ENCODE measurements at places on chromosomes 13 and 19.

DNA sequence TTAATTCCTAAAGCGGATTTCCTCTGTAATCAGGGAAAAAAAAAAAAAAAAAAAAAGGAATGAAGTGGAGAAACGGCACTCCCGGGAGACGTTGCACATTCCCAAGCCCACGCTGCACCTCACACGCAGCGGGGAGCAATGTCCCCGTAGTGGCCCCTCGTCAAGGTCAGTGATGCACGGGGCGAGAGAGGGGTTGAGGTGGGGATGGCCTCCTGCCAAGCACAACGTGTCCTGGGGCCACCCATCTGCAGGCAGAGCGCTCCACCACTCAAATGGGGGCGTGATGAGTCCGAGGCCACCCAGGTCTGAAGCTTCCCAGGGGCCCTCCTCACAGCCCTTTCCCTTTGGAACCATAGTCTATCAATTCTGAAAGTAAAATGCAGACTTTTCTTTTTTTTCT is 15.1 kb downstream of the PLK5 start:
- DNase-seq, result no peak

DNA sequence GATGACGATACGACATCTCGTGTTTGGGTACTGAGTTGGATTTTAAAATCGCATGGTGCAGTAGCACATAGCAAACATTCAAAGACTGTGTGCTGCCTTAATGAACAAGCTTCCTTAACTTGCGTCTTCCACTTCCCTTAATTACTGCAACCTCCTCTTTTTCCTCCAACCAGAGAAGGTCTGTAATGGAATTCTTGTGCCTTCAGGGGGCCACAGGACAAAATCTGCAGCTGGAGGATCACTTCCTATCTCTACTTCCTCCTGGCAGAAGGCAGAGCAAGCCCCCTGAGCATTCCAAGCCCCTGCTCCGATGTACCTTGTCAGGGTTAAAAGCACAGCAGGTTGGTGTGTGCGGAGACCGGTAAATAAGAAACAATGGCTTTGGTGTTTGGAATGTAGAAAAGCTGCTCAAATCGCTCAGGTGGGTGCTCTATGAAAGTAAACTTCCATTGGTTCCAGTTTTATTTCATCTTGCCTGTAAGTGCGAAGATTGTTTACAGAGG is 151.3 kb upstream of the UQCRFS1 start:
- no peak for DNase-seq

DNA sequence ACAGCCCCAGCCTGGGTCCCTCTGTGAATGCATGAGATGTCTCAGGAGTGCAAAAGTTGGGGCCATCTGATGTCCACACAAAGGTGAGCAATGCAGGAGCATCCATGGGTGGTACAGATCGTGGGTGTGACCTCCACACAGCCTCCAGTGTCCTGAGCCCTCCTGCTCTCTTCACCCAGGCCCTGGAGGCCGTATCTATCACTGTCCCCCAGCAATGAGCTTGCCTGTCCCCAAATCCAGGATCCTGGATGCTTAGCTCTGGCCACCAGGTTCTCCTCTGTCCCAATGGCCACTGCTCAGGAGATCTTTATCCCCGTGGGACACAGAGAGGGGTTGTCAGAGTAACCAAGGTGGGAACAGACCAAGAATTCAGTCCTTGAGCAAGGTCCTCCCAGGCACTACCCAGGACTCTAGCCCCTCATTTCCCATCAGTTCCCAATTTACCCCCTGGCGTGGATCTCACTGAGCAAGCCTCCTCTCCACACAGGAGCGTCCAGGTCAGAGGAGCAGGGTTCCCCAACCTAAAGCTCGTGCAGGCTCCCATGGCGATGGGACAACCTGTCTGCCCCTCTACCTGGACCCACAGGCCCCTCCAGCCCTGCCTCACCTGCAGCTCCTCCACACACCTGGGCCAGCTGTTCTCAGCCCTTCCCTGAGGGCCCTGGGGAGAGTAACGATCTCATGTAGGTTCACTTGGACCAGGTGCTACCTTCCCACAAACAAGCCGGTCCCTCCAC is 11.3 kb downstream of the CEACAM21 start:
- no peak for DNase-seq

- DNase-seq, result no peak
Observed at GRCh38 chr19:38649305-38650171, 2.1 kb downstream of the ACTN4 start.

DNA sequence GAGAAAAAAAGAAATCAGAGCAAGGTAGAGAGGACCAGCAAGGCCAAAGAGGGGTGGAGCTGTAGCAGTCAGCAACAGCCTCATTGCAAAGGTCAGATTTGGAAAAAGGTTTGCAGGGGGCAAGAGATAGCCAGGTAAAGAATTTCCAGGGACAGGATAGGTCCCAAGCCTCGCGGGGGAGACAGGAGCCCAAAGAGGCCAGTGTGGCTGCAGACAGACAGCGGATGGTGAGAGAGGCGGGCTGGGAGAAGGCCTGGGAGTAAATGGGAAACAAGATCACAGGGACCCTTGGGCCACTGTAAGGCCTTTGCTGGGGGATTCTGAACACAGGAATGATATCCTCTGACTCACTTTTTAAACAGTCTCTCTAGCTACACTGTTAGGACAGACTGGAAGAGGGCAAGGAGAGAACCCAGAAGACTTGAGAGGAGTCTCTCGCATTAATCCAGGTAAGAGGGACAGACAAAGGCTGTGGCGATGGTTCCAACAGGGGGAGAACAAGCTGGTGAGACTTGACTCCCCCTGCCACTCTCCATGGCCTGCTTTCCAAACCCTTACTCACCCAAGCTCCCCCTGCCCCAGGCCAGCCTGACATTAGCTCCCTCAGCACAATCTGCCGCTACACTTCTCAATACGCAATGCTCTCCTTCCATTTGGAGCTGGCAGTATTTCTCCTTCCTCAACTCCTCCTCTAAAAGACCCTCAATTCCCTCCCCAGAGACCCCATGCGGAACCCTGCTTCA is 31.8 kb downstream of the DOCK9 start:
- DNase-seq, result no peak

DNA sequence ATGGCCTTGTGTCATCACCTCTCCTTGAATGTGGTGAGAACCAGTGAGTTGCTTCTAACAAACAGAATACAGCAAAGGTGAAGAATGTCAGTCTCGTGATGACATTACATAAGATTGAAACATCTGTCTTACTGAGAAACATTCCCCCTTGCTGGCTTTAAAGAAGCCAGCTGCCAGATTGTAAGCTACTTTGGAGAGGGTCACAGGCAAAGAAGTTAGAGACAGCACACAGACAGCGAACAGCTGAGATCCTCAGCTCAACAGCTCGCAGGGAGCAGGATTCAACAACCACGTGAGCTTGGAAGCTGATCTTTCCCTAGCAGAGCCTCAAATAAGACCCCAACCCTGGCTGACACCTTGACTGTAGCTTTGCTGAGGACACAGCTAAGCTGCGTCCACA is 367.9 kb downstream of the LIG4 start:
- no peak for DNase-seq

DNA sequence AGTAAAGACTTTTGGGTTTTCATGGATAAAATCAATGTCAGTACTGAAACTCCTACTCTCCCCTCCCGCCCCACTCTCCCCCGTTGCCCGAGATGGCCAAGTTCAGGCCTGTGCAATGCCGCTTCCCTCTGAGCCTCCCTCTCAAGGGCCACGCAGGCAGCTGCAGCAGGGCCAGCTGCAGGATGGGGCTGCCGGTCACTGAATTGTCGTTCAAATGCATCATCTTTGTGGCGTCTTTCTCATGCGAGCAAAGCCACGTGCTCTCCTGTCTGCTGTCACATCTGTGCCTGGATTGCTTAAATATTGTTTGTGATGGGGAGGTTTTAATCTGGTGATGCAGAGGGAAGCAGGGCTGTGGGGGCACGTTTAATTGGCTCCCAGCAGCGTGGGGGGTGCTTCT is 26.6 kb downstream of the SHISA2 start:
- no peak for DNase-seq

- no peak for DNase-seq
Observed at GRCh38 chr13:44172281-44172810, 201.3 kb upstream of the SERP2 start.

DNA sequence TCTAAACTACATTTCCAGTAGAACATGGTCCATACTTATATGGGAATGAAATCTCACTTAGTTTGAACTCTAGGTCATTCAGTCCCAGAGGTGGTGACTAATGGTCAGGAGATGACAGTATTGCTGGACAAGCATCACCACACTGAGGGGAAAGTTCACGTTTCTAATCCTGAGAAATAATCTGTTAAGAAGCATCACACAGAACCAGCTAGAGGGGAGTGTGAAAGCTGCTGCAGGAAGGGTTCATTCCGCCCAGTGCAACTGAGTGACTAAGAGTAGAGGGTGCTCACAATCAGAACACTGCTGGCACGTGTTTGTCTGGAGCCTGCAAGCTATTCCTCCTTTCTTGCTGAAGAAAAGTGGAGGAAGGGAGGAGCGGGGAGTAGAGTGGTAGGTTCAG is 2.7 kb downstream of the COL4A1 start:
- DNase-seq, result no peak

- no peak for DNase-seq
Observed at GRCh38 chr13:75419656-75420055, 62.3 kb downstream of the TBC1D4 start.

DNA sequence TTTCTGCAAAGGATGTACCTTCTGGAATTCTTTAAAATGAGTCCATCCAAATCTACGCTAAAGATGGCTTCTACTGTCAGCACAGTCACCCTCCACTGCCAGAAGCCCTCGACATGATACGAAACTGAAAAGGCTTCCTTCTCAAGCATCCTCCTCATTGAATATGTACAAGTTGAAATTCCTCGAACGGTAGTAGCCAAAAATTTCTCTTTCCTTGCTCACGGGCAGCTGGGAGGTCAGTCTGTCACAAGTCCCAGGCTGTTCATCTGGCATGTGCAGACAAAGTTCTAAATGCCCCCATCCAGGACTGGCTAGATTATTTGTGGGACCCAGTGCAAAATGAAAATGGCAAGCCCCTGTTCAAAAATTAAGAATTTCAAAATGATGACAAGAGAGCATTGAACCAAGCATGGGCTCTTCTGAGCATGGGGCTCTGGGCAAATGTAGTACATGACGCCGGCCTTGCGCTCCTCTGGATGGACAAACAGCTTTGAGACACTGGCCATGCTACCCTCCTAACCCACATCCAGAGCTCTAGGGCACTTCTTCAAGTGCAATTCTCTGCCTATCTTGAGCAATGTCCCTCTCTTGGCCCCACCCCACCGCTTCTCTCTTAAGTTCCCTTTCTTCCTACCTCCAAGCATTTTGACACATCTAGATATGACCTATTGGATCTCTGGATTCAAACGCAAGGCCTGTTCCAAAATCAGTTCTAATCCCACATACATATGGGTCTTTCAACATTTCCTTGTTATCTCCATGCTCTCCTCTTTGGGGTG is 78.9 kb upstream of the FLT1 start:
- DNase-seq, result no peak

DNA sequence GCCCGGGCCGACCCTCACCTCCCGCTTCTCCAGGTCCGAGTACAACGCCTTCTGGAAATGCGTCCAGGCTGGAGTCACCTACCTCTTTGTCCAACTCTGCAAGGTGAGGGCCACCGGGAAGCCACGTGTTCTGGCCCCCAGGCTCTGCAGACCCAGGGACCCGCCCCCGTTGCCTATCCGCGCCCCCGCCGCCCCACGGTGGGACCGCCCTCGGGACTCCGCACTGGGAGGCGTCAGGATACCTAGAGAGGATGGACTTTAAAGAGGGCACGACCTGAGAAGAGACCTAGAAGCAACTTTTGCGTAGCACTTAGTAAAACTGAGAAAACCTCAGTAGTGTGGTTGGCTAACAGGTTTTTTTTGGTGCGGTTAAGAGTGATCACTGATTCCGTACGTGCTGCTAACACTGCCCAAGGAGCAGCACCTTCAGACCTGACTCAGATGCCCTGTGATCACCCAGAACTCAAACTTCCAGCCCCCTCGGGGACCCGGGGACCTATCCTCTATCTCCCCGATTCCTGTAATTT is 492 bp downstream of the TMEM147 start:
- DNase-seq, result peak; percentile 67

GRCh38 chr13:76783798-76784197 is 102.4 kb downstream of the KCTD12 start:
- no peak for DNase-seq
